Activated CD8-positive, alpha-beta T cell treated with anti-CD3 and anti-CD28 coated beads, Interleukin-2, amount 10 ng/mL, durations not matched to agents 7 days and 5 days (primary cell): ENCODE measurements at places on chromosomes 12 and 14.

DNA sequence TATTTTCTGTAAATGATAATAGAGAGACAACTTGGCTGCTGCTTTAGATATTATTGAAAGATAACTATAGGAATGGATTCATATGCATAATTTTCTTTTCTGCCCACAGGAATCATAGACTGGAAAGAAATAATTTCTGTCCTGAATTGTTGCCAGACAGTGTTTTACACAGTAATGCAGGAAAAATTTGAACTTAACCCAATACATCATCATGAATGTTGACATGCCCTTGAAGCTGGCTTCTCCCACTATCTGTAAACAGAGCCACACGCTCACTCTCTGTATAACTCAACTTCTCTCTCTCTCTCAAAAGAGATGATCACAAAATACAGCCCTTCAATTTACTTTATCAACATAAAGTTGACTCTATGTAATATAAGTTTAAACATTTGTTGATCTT, 56.6 kb downstream of the PAX9 start:
- no peak for DNase-seq

GRCh38 chr12:116157845-116158267, 119.6 kb downstream of the MED13L start:
- DNase-seq = no peak

- no peak for DNase-seq
Measured at GRCh38 chr12:3045494-3045893, 31.7 kb upstream of the TSPAN9 start.

GRCh38 chr12:6700646-6701051, at the start of gene PIANP:
TSS of gene PIANP (minus strand) at chr12:6700815. CDS start at chr12:6698061, 2,754 bp downstream.
- DNase-seq = peak; percentile 38

DNA sequence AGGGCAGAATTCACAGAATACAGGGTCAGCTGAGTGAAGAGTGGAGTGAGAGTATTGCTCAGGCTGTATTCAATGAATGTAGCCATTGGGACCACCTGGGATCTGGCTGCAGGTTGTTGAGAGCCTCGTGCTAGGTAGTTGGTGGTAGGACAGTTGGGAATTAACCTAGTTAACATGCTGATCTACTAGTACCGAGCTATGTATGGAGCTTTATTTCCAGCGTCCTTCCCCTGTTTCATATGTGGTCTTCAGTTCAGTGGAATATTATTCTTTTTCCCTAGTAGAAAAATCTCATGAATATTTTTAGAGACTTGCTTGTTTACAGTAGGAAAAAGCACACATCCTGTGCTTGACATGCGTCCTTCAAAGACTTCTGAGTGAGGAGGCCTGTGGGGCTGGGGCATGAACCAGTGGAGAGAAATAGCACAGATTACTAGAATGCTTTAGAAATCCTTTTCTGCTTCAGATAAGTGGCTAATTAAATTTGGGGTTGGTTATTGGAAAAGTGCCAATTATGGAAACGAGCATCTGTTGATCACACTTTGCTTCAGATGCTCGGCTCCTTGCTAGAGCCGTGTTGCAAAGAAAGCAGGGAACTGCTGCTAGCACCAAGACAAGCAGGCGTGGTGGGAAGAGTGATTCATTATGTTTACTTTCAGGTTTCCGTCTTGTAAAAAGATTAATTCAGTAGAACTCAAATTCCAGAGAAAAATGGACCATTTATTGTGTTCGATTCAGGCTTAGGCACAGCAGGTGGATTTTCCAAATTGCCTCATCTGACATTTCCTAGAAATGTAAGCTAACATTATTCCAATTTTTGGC, 53.6 kb downstream of the ARF6 start:
- DNase-seq = peak; percentile 37

DNA sequence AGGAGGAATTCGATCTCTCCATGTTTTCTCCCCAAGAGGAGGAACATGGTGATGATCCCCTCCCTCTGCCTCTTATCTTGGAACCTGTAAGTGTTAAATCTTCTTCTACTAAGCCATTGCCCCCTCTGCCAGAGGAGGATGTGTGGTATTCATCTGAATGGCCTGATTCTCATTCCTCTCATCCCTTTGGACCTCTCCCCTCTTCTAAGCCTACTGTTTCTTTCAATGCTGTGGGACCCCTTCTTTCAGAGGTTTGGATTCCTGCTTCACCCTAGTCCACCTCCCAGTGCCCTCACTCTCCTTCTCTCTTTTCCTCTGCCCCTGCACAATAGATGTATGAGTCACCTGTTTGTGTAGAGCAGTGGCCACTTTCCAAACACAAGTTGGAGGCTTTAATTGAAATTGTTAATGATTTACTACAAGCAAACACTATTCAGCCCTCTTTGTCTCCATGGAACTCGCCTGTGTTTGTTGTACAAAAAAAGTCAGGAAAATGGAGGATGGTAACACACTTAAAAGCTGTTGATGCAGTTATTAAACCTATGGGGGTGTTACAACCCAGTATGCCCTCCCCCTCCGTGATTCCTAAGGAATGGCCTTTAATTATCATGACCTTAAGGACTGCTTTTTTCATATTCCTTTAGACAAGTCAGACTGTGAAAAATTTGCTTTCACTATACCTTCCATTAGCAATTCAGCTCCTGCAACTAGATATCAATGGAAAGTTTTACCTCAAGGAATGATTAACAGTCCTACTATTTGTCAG, 192.1 kb upstream of the ALG10B start:
- DNase-seq = no peak

- DNase-seq = no peak
Measured at GRCh38 chr14:99685596-99685995, 1.5 kb downstream of the CYP46A1 start.

- DNase-seq = no peak
Measured at GRCh38 chr12:64739778-64740177, 19.4 kb downstream of the GNS start.

GRCh38 chr12:121222847-121223246, 12.9 kb downstream of the P2RX4 start:
- DNase-seq = peak; percentile 53

GRCh38 chr12:92064422-92064821, 81.2 kb downstream of the BTG1 start:
- DNase-seq = no peak

DNA sequence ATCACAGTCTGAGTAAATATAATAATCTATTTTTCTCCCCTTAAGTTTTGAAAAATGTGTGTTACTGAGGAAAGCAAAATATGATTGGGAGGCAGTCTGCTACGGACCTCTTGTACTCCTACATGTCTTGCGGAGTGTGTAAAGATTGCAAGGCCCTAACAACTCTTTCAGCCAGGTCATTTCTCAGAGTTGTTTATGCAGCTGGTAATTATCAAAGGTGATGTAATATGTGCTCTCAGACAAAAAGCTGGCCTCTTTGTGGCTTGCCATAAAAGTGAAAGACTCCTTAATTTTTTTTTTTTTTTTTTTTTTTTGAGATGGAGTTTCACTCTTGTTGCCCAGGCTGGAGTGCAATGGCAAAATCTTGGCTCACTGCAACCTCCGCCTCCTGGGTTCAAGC, 40.5 kb upstream of the MON2 start:
- DNase-seq = no peak

GRCh38 chr12:31234955-31235867, 90.7 kb downstream of the SINHCAF start:
- DNase-seq = no peak

GRCh38 chr12:98939350-98939749, 294.3 kb downstream of the APAF1 start:
- DNase-seq = no peak

GRCh38 chr14:49892636-49893308, at the start of gene ARF6:
TSS of gene ARF6 (plus strand) at chr14:49893082. CDS start at chr14:49893737, 655 bp downstream.
- peak; percentile 98 for DNase-seq

DNA sequence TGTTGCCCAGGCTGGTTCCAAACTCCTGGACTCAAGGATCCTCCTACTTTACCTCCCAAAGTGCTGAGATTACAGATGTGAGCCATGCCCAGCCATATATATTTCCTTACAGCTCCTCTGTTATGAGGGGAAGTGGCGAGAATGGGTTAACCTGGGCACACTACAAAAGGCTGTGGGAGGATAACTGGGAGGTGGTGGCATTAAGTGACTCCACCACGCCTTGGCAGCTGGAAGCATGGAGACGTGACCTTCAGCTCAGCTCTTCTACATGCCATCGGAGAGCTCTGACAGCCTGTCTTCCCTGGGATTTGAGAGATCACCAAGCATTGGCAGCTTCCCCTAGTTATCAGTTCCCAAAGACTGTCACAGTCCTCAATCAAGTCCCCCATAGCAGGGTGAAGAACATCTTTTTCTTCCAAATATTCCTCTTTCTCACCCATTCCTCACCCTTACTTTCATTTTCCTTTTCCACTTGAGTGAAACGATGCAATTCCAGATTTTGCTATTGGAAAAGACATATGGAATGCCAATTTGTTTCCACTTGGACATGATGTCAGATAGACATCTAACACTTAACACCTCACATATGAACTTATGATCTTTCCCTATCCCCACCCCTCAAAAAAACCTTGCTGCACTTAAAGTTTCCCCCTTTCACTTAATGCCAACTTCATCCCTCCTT, 48.5 kb downstream of the PHLDA1 start:
- DNase-seq = no peak

DNA sequence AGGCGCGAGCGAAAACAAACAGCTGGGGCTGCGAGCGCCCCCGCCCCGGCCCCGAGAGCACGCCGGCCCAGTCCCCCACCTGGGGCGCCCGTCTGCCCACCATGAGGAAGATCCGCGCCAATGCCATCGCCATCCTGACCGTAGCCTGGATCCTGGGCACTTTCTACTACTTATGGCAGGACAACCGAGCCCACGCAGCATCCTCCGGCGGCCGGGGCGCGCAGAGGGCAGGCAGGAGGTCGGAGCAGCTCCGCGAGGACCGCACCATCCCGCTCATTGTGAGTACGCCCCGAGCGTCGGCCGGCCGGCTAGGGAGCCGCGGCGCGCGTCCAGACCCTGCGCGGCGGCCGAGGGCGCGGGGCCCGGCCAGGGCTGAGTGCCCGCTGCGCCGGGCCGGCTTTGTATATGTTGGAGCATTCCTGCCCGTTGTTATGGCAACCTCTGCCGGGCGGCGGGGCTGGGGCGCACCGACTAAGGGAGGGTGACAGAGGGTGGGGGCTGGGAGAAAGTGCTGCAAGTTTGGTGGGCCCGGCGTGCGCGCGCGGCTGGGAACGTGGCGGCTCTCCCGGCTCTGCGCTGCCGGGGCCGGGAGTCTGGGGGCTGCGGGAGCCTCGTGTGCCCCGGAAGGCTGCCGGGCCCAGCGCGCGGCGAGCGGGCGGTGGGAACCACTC, 367 bp downstream of the GALNT16 start:
- DNase-seq = peak; percentile 25

GRCh38 chr14:105086833-105087307, 21.6 kb upstream of the GPR132 start:
- peak; percentile 90 for DNase-seq

GRCh38 chr14:73743431-73743931, 29.3 kb upstream of the PNMA1 start:
- DNase-seq = peak; percentile 81

- no peak for DNase-seq
Measured at GRCh38 chr12:107778383-107779025, 4.0 kb downstream of the ASCL4 start.

DNA sequence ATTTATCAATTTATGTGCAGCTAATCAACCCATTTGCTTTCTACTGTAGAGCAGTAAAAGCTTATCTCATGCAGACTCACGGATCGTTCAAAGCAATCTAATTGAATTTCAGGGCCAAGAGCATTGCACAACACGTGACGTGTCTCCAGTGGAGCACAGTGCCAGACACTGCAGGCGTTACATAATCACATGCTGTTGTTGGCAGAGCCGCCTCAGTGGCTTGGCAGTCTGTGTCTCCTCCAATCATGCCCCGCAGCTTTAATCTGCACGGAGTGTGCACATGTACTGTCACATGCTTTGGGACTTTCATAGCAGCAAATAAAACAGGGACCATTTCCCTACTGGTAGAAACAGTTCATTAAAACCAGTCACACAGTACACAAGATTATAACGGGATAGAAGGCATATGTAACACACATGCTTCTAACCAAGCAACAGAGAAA, 309.3 kb downstream of the ITPR2 start:
- DNase-seq = no peak

DNA sequence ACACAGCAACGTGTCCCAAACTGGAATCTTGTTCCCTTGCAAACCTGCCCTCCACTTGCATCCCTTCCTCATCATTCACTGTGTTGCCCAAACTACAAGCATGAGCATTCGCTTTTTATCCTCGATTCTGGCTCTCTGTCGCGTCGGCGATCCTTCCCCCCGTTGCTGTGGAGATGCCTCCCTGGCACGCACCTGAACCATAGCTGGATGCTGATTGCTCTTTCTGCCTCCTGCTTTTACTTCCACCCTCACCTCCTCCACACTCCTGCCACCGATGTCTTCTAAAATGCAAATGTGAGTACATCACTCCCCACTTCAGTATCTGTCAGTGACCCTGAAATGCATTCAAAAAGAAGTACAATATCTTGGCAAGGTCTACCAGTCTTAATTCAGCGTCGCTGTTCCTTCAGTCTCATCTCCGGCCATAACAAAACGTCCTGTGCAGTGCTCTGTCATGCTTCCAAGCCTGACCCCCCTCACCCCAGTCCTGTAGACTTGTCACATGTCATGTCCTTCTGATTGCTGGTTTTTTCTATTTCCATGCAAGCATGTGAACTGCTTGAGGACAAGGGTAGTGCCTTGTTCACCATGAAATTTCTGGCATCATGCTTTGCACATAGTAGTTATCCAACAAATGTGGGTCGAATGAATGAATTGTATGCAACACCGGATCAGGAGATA, 2.5 kb upstream of the PPP2R5C start:
- DNase-seq = no peak

- no peak for DNase-seq
Measured at GRCh38 chr12:74292351-74293194, 245.1 kb upstream of the ATXN7L3B start.

- DNase-seq = no peak
Measured at GRCh38 chr14:100306998-100307765, 938 bp upstream of the SLC25A29 start.

- DNase-seq = no peak
Measured at GRCh38 chr12:28032811-28033537, 60.4 kb upstream of the PTHLH start.

- DNase-seq = no peak
Measured at GRCh38 chr12:13163868-13164635, 32.5 kb upstream of the EMP1 start.

GRCh38 chr14:22890416-22890815, 7.4 kb downstream of the REM2 start:
- no peak for DNase-seq
